ENCODE measurements at places on chromosomes 4 and X.

- no peak for DNase-seq
Measured at GRCh38 chr4:124936427-124936826, 223.9 kb upstream of the ANKRD50 start.

DNA sequence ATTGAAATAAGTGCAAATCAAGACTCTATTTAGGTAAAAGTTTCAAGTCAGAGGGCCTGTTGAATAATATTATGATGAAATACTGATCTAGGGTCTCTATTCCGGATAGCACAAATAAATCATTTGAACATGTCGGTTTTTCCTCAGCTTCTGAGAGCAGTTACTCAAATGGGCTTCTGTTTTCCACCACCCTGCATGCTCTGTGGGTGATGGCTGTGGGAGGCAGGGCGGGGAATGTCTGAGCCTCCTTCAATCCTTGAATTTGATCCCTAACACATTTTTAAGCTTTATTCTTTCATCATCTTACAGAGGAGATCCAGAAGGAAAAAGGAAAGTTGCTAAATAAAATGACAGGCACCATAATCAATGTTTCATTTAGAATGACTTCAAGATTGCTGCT is 8.5 kb downstream of the UNC5C start:
- DNase-seq: no peak

- no peak for DNase-seq
Measured at GRCh38 chr4:26510334-26510964, 20.2 kb upstream of the CCKAR start.

DNA sequence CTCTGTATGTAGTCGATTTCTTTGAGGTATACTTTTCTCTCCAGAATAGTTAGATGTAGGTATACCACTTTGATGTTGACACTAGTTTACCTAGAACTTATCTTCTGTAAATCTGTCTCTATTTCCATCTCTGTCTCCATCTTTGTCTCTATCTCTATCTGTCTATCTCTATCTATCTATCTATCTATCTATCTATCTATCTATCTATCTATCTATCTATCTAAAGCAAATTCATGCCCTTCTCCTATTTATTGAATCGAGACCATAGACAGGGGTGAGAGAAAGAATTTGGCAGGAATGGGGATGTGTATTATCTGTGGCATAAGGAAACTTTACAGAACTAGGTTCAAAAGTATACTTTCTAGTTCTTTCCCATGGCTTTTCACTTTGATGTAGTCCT is 21.4 kb downstream of the HPRT1 start:
- no peak for DNase-seq

GRCh38 chr4:83865417-83866150 is 329.7 kb downstream of the GPAT3 start:
- DNase-seq: no peak

DNA sequence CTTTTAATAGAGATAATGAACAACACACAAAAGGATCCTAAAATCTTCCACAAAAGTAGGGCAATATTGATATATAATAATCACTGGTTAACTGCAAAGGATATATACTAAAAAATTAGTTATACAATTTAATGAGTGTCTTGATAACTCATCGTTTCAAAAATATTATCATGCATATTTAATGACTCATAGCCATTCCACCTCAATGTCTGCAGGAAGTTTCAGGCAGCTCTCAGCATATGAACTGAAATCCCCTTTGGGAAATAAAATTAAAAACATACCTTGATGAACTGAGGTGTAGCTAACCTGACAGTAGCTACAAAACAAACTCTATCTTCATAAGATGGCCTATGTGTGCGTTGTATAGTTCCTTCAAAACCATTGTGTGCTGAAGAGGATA is 62.9 kb downstream of the TMEM165 start:
- no peak for DNase-seq

DNA sequence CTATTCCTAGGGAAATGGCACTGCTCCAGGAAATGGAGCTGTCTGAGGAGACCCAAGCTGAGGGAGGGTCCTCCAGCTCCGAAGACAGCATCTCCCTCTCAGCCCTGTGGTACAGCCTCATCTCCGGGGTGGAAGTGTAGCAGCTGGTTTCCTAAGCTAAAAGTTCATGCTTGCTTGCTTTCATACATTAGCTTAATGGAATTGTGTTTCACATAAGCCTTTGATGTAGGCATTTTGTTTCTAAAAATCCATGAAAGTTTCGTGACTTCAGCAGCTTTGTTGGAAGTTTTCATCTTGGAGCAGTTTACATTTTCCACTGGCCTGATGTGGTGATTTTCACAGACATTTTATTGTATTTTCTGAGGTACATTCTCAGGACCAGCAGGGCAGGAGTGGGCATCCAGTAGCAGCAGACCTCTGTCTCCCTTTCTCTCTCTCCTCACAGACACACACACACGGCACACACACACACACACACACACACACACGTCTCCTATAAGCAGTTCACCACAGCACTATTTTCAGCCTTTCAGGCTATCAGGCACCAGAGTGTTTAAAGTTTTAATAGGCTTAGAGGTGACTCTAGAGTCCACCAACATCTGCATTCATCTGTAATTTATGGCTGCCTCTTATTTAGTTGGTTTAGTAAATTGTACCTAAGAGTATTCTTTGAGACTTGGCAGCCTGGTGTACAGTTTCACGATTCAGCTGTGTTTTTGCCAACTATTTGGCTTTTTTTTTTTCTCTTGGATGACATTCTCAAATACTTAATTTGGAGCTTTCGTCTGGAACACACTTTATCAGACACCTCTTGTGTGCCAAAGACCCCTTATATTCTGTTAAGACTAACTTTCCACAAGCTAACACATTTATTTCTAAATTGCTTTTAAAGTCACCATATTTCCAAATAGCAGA is 225.8 kb upstream of the SFRP2 start:
- no peak for DNase-seq

- DNase-seq: no peak
Measured at GRCh38 chr4:83569429-83569828, 33.5 kb downstream of the GPAT3 start.

All from activated CD8-positive, alpha-beta T cell treated with anti-CD3 and anti-CD28 coated beads for 36 hours (primary cell).